Inflammatory macrophage treated with lipopolysaccharide for 4 hours (primary cell): ENCODE measurements at places on chromosomes 16 and 17.

DNA sequence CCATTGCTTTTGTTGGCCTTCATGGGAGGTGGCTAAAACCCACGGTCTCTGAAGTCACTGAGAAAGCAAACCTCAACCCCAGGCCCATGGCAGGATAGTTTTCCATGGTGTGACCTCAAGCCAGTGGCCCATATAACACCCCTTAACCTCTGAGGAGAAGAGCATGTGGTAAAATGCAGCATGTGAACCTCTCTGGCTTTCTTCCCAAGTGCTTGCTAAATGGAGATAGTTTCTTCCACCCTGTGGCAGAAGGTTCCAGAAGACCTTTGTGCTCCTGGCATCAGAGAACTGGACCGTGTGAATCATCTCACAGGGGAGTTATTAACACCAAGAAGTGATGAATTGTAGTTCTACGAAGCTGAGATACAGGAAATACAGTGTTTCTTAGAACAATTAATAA, 47.3 kb downstream of the MYOCD start:
- DNase-seq: no peak

- DNase-seq: no peak
Measured at GRCh38 chr16:30669026-30669902, 11.0 kb downstream of the FBRS start.

GRCh38 chr17:56808503-56808902, 25.2 kb downstream of the C17orf67 start:
- no peak for DNase-seq

- DNase-seq: no peak
Measured at GRCh38 chr16:88856122-88856827, 472 bp downstream of the GALNS start.

DNA sequence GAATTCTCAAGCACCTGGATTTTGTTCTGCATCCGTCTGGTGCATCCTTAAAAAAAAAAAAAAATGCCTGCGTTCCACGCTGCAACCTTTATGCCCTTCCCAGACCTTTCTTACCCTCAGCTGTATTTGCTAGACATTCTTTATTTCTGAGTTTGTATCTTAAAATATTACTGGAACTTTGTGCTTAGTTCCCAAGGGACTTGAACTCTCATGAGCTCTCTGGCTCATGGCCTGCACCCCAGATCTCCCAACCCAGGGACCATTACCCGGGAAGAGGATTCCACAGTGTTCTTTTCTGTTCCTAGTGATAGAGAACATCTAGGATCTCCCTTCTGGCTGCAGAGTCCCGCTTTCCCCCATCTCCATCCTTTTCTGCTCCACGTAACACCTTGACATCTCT, 28.9 kb upstream of the CLEC18A start:
- DNase-seq: no peak

DNA sequence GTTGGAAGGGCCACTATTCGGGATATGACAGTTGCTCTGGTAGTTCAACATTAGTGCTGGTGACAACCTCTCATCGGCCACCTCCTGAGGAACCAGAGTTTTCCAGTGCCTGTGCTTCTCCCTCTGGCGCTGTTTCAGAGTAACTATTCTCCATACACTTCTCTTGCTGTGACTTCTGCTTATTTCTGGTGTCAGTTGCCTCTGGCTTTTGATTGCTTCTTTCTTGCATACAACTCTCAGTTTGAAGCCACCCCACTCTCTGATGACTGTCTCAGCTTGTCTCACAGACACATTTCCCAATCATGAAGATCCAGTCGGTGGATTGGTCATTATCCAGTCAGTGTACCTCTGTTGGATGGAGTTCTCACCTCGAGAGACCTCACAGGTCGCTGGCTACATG, 3.4 kb upstream of the TM4SF5 start:
- peak; percentile 95 for DNase-seq

- DNase-seq: peak; percentile 19
Measured at GRCh38 chr17:4969551-4970173, 2.0 kb upstream of the SPAG7 start.
